ENCODE measurements at places on chromosomes 6 and 20.
A peak's percentile ranks its signal among the peaks of the same experiment; 100 is the strongest.

GRCh38 chr20:50073500-50073899, 39.5 kb downstream of the UBE2V1 start:
- H3K4me3 ChIP-seq = no peak overlapping the region
- H3K27ac ChIP-seq = no peak overlapping the region
- no peak for DNase-seq
- H3K36me3 ChIP-seq = no peaks in the 10 kb centered on the region
- H3K4me1 ChIP-seq = peaks cover 16% of the 10 kb centered on the region
- no peaks in the 10 kb centered on the region for H3K27me3 ChIP-seq

DNA sequence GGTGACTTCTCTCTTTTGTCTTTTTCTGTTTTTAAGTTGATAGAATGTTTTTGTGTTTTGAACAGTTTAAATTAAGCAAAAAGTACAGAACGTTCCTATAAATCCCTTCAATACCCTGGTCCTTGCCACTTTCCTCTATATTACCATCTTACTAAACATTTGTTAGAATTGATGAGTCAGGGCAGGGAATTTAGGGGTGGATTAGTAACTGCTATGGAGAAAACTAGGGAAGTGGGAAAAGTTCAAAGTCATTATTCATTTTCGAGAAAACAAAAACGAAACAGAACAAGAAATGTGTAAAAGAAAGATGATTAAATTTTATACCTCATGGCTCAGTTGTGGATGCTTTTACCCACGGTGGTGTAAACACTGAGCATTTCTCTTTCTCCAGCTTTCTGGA, 240.4 kb upstream of the SULF2 start:
- no peaks in the 10 kb centered on the region for H3K27me3 ChIP-seq
- no peaks in the 10 kb centered on the region for H3K36me3 ChIP-seq
- no peak for DNase-seq
- H3K4me3 ChIP-seq = peak overlapping the region; percentile 30

GRCh38 chr6:148857798-148858390, 111.1 kb downstream of the UST start:
- H3K27ac ChIP-seq = no peak overlapping the region
- H3K27me3 ChIP-seq = no peaks in the 10 kb centered on the region
- no peak for DNase-seq
- H3K4me3 ChIP-seq = no peak overlapping the region
- H3K36me3 ChIP-seq = no peaks in the 10 kb centered on the region
- peaks cover 25% of the 10 kb centered on the region for H3K4me1 ChIP-seq

DNA sequence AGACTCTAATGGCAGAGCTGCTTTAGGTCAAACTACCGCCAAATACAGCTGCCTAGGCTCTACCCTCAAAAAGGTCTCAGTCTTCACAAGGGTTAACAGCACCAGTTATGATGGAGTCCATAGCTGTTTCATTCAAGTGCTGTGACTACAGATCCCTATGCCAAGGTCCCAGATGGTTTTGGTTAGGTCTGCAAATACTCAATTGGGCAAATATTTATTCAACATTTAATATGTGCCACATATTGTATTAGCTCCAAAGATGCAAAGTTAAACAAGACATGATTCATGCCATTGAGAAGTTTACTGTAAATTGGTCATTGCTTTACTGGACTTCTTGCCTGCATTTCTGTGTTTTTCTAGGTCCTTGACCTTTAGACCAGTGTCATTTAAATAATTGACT, 55.8 kb upstream of the TFAP2D start:
- no peaks in the 10 kb centered on the region for H3K36me3 ChIP-seq
- H3K4me1 ChIP-seq = no peaks in the 10 kb centered on the region
- no peaks in the 10 kb centered on the region for H3K27me3 ChIP-seq
- H3K4me3 ChIP-seq = no peak overlapping the region
- no peak for DNase-seq
- no peak overlapping the region for H3K27ac ChIP-seq

DNA sequence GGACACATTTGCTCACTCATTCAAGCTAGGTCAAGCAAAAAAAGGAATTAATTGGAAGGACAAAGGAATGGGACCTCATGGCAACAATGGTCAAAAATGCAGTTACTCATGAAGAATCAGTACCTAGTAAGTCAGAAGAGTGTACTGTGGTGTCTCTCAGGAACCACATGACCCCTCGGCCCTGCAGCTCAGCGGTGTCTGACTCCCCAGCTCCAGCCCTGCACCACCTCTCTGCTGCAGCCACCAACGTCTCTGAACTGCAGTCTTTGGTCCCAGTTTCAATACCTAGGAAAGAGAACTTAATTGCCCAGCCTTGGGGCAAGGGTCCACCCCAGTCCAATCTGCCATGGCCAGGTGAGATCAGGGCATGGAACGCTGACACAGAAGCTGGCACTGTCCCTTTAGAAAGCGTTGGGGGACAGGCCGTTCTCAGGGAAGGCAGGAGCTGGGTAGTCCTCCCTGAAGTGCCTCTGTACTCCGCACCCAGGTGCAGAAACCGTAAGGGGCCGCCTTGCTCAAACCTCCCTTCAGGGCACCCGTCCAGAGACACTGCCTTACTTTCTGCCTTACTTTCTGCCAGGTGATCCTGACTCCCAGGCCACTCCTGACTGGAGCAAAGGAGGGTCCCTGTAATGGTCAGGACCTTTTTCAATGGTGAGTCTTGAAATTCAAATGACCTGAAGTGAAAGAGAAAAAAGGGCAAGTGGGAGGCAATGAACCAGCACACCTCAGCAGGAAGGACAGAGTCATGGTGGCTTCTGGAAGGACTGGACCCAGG, 13.2 kb upstream of the NELFCD start:
- no peaks in the 10 kb centered on the region for H3K4me1 ChIP-seq
- no peak overlapping the region for H3K4me3 ChIP-seq
- no peak overlapping the region for H3K27ac ChIP-seq
- peak; percentile 58 for DNase-seq
- no peaks in the 10 kb centered on the region for H3K27me3 ChIP-seq

- H3K27ac ChIP-seq = no peak overlapping the region
- no peak overlapping the region for H3K4me3 ChIP-seq
- no peak for DNase-seq
- peaks cover 16% of the 10 kb centered on the region for H3K4me1 ChIP-seq
Observed at GRCh38 chr6:168640768-168641167, 199.8 kb downstream of the SMOC2 start.

DNA sequence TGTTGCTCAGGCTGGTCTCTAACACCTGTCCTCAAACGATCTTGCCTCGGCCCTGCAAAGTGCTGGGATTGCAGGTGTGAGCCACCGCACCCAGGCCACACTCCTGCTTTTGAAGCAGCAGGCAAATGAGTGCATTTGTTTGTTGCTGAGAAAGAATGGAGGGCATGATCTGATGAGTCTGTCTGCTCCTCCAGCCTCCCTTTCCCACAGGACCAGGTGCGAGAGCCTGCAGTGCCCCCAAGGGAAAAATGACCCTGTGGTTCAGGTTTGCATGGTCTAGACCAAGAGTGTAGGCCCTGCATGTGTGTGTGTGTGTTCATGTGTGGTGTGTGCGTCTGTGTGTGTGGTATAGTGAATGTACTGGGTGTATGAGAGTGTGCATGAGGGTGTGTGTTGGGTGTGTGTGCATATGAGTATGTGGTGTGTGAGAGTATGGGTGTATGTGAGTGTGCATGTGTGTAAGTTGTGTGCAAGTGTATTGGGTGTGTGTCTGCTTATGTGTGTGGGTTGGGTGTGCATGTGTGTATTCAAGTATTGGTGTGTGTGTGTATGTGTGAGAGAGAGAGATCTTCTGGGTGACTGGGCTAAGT, 22.8 kb upstream of the FOXC1 start:
- DNase-seq = peak; percentile 79
- no peaks in the 10 kb centered on the region for H3K4me1 ChIP-seq
- H3K4me3 ChIP-seq = no peak overlapping the region
- no peak overlapping the region for H3K27ac ChIP-seq

DNA sequence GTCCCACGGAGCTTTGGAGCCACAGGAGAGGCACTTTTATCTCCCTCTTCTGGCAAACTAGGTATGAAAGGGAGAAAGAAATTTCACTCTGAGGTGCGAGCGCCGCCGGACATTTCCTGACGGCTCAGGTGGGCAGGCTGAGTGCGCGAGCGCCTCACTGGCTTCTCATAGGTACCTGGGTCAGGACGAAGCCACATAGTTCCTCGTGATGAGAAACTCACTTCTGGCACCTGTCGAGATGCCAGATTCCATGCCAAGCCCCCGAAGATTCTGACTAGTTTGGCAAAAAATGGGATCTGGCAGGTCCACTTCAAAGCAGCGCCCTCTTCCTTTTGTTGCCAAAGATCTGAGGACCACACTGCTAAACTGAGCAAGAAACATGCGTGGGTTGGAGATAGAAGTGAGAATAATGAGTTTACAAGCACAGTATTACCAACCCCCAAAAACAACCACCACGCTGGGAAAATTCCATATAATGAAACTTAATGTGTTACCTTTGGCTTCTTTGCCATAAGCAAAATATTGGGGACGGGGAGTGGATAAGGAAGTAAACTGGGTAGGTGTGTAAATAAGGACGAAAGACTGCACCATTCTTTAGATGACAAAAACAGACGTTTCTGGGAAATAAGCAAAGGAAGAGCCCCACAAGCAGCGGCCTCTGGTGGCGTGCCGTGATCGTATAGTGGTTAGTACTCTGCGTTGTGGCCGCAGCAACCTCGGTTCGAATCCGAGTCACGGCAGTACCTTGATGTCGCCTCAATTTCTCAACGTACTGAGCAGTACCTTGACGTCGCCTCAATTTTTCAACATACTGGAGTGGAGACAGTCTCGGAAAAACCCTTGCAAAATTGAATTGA, 89.8 kb upstream of the PRSS16 start:
- no peak overlapping the region for H3K27ac ChIP-seq
- peak overlapping the region; percentile 36 for H3K4me3 ChIP-seq
- H3K4me1 ChIP-seq = no peaks in the 10 kb centered on the region
- no peak for DNase-seq
- no peaks in the 10 kb centered on the region for H3K36me3 ChIP-seq

DNA sequence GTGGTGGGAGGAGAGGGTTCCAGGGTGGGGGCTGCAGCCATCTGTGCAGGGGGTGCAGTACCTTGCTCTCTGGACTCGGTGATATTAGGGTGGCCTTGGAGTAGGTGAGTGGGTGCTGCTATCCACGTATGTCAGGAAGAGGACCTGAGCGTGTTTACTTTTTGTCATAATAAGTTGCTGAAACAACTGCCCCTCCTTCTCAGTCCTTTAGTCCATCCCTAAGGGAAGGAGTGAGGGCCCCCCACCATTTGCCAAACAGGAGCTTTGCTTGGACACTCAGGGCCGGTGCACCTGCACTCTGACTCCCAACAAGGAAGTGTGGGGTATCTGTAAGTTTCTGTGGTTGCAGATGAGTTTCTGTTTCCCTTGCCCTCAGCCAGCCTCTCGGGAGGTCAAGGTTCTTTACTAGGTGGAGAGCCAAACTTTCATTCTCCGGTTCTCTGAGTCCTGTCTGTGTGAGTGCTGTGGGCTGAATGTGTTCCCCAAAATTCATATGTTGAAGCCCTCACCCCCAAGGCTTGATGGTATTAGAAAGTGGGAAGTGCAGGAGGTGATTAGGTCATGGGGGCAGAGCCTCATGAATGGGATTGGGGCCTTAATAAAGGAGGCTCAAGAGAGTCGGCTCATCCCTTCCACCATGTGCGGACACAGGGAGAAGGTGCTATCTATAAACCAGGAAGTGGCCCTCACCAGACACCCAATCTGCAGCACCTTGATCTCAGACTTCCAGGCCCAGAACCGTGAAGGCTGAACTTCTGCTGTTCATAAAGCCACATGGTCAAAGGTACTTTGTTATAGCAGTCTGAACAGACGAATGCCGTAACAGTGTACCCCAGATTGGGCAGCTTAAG, 19.6 kb upstream of the CCR6 start:
- no peak for DNase-seq
- no peaks in the 10 kb centered on the region for H3K4me1 ChIP-seq

DNA sequence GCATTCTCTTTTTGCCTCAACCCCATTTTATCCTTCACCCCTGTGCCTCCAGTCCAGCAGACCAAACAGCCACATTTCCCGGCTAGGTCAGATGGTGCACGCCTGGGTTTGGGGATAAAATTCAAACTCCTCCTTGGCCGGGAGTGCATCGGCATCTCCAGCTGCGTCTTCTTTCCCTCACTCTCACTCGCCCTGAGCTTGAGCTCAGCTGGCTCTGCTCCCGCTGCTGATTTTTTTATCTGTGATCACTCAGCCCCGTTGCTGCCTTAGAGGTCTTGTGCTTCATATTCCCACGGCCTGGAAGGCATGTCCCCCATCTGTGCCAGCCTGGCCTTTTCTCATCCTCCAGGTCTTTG, 6.8 kb upstream of the EZR start:
- H3K27ac ChIP-seq = no peak overlapping the region
- H3K27me3 ChIP-seq = no peaks in the 10 kb centered on the region
- H3K4me3 ChIP-seq = no peak overlapping the region
- H3K4me1 ChIP-seq = no peaks in the 10 kb centered on the region

- H3K36me3 ChIP-seq = no peaks in the 10 kb centered on the region
- no peaks in the 10 kb centered on the region for H3K27me3 ChIP-seq
- DNase-seq = no peak
- H3K4me1 ChIP-seq = no peaks in the 10 kb centered on the region
- H3K27ac ChIP-seq = no peak overlapping the region
Observed at GRCh38 chr20:49203011-49203410, 14.9 kb upstream of the STAU1 start.

DNA sequence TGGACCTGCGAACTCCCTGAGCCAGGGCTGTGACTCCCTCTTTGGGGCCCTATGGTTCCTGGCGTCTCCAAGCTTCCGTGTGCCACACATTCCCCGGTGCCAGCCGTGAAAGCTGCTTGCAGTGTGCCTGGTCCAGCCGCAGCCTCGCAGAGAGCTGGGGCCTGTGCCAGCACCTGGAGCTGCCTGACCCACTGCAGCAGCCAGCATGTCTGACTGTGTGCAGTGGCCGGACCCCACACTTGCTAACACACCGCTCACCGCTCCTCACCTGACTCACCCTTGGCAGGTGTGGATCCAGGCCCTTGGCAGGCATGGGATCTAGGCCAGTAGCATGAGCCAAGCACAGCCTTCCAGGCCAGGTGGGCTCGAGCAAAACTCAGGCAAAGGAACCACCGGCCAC, 227.5 kb downstream of the OTOR start:
- no peak overlapping the region for H3K4me3 ChIP-seq
- H3K36me3 ChIP-seq = no peaks in the 10 kb centered on the region
- DNase-seq = no peak
- no peaks in the 10 kb centered on the region for H3K4me1 ChIP-seq
- H3K27ac ChIP-seq = no peak overlapping the region

GRCh38 chr6:7953753-7954152, 43.2 kb upstream of the TXNDC5 start:
- no peak for DNase-seq
- H3K4me1 ChIP-seq = no peaks in the 10 kb centered on the region
- H3K4me3 ChIP-seq = no peak overlapping the region
- no peaks in the 10 kb centered on the region for H3K27me3 ChIP-seq
- no peaks in the 10 kb centered on the region for H3K36me3 ChIP-seq
